ENCODE measurements at places on chromosomes 13 and 19.

GRCh38 chr13:72839831-72840426 lies 58.0 kb downstream of the PIBF1 start:
- DNase-seq, result no peak

- DNase-seq, result no peak
These were observed 68.3 kb downstream of the SLC6A16 start for GRCh38 chr19:49256691-49257090.

GRCh38 chr19:47573071-47574026 lies at the start of gene ZNF541:
Gene ZNF541 (minus strand): TSS chr19:47573148. CDS start chr19:47555856, 17,292 bp downstream.
- no peak for DNase-seq

GRCh38 chr13:99374994-99375737 lies 68.0 kb upstream of the GPR183 start:
- no peak for DNase-seq

- DNase-seq, result no peak
These were observed 17.9 kb downstream of the TFDP1 start for GRCh38 chr13:113602291-113602988.

DNA sequence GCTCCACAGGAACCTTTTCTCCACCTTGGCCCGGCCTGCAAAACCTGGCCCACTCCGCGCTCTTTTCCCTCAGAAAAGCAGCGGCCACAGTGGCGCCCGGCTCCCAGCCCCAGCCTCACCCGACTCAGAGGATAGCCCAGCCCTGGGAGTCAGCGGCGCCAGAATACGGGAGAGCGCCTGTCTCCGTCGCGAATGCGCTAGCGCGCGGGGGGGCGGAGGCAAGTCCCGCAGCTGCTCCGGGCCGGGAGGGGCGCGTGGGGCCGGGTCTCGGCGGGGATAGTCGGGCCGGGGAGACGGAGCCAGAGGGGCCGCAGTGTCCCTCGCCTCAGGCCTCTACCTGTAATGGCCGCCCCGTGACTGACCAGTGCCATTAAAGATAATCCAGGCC lies at the start of gene ZFP30:
Gene ZFP30, minus strand, starts transcription at position 165 of the 388 bp plus-strand sequence. CDS start 7,643 bp downstream, outside the sequence.
- DNase-seq, result peak; percentile 34

DNA sequence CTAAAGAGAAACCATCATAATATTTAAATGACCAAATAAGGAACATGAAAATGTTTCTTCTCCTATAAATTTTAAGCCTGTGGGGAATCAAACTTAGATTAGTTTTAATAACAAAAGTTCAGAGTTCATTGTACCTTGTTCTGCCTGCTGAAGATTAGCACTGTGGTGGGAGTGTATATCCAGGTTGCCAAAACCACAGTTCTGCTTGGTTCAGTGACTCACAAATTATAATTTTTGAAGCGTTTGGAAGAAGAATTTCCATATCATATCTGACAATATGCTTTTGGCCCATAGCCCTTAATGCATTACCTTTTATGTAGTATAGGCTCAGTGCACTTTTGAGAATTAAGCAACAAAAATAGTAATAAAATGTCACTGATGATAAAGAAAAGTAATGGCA lies 545.2 kb downstream of the GPC6 start:
- no peak for DNase-seq

DNA sequence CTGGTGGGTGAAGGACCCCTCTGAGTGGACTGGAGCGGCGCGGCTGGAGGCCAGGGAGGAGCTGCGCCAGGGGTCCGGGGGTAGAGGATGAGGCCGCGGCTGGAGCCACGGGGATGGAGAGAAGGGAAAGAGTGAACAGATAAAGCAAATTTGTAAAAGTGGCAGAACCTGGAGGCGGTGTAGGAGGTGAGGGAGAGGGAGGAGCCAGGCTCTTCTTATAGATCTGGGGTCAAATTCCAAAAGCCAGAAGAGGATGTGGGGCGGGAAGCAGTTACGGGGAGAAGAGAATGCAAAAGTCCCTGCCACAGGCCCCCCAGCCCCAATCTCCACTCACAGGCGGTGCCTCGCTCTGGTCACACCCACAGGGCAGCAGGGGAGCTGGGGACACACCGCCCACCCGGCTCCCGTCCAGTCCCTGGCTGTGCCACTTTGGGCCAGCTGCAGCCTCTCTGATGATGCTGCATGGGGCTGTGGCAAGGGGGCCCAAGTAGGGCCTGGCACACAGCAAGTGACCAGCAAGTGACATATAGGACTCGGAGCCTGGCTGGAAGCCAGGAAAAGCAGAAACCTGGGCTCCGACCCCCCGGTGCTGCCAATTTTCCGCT lies 11.1 kb downstream of the LRRC4B start:
- no peak for DNase-seq

DNA sequence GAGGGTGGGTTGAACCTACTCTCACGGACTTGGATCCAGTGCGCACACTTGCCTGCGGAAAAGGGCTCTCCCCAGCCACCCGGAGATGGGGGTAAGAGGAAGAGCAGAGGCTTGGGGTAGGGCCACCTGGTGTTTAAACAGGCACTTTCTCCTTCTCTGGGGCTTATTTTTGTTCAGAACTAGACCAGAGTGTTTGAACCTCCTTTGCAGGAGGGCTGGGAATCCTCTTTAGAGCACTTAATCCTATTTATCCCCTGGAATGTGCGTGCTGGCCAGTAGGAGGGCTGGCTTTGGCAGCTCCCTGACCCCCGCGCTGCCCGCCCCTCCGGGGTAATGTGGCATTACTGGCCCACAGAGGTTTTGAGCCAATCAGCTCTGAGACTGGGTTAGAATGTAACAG lies 2.0 kb downstream of the RGS9BP start:
- no peak for DNase-seq

DNA sequence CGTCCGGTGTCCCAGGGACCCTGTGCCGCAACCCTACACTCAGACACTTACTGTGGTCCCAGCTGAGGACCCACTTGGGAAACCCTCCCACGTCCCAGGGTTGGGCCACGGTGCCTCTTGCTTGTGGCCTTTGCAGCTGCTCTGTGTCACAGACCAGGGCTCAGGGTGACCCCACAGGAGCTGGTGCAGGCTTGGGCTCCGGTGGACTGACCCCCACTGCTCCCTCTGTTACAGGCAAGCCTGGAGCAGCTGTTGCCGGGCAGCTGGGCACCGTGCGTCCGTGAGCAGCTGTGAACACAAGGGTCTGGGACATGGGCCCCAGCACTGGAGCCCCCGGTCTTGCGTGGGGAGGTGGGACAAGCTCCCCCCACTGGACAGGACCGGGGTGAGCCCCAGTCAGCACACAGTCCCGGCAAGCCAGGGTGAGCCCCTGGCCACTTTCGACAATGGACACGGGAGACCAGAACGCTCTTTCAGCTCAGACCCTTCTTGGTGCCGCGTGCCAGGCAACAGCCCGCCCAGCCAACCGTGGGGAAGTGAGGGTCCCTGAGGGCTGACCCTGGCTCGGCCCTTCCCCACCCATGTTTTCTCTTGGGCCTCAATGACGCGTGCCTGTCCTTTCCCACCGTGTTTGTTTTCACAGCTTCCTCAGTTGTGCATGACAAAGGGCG lies 65.7 kb upstream of the C13orf46 start:
- no peak for DNase-seq

DNA sequence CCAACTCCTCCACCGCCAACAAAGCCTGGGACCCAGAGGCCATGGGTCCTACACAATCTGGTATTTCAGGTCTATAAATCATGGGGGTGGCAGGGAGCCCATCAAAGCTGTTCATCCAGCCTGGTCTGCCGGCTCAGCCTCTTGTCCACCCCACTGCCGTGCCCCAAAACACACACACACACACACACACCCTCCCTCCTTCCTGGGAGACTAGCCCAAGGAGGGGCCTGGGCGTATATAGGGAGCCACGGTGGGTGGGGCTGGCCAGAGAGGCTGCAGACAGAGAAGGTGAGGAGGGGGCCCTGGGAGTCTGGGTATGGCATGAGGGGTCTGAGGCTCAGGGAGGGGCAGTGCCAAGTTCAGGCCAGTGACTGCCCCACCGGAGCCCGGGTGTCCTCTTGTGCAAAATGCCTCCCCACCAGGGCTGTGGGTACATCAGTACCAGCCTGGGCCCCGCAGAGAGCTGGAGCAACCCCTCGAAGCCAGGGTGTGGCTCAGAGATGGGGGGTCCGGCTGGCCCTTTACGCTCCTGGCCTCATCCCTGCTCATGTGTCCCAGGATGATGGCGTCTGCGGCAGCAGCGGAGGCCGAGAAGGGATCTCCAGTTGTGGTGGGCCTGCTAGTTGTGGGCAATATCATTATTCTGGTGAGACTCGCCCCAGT lies at the start of gene UPK1A:
Gene UPK1A, plus strand, starts transcription at position 267 of the 663 bp plus-strand sequence. Its CDS starts 296 bp downstream, at position 563.
- no peak for DNase-seq

- no peak for DNase-seq
These were observed 69.8 kb upstream of the RGCC start for GRCh38 chr13:41387576-41387975.

GRCh38 chr13:111270765-111271698 lies 49.4 kb upstream of the TEX29 start:
- DNase-seq, result no peak

- no peak for DNase-seq
These were observed 2.5 kb upstream of the LHB start for GRCh38 chr19:49019242-49019932.

- DNase-seq, result no peak
These were observed 1128.1 kb upstream of the PRR20A start for GRCh38 chr13:56012644-56013043.

- DNase-seq, result no peak
These were observed 13.7 kb downstream of the LILRA1 start for GRCh38 chr19:54606891-54607784.

DNA sequence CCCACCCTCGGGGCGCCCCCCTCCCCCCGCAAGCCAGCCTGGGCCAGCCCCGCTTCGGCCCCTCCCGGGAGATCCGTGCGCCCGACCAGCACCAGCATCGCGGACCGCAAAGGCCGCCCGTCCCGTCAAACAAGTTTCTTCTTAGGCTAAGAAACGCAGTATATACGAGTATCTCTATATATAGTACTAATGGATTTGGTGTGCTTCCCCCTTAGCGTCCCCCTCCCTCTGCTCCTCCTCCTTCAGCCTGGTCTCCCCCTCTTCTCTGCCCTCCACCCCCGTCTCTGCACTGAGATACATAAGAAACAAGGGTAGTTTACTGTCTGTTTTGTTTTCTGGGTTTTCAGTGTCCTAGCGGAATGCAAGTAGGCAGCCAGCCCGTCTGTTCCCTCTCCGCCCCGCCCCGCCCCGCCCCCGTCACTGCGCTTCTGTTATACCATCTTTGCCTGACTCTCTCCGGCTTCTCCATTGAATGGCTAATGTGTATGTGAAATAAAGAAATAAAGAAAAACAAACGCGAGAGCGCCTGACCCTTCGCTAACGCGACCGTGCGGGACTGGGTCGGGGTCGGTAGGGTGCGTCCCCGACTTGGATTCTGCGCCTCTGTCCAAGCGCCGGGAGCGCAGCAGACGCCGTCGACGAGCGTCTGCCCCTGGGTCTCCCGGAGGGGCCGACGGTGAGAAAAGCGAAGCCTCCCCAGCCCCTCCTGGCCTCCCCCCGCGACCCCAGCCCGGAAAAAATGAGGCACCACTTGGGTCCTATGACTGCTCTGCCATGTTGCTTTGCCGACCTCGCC lies 4.2 kb downstream of the LYL1 start:
- no peak for DNase-seq

- no peak for DNase-seq
These were observed 243.6 kb upstream of the CSNK1A1L start for GRCh38 chr13:37348916-37349643.

- no peak for DNase-seq
These were observed 11.7 kb downstream of the CYTH2 start for GRCh38 chr19:48480558-48481500.

- DNase-seq, result no peak
These were observed 43.4 kb upstream of the NFIC start for GRCh38 chr19:3323026-3323425.
